ENCODE measurements at places on chromosomes 3 and 15. TPM values are rescaled to one million over a fixed set of nuclear protein-coding genes. Genes with fewer than 3 reads are reported as not detected.

ATP6V1A gene
- total RNA-seq: 88.9 TPM

DNA sequence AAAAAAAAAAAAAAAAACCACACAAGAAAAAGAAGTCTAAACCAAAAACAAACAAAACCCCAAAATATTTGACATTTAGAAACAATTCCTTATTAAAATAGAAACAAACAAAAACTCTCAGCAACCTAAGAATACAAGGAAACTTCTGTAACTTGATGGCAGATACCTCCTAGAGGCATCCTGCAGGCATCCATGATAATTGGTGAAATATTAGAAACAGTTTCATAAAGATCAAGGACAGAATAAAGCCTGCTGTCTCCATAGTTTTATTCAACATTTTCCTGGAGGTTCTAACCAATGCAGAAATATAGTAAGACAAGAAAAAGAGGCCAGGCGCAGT lies 63.0 kb upstream of the TRPM1 start:
- no peak for DNase-seq

DNA sequence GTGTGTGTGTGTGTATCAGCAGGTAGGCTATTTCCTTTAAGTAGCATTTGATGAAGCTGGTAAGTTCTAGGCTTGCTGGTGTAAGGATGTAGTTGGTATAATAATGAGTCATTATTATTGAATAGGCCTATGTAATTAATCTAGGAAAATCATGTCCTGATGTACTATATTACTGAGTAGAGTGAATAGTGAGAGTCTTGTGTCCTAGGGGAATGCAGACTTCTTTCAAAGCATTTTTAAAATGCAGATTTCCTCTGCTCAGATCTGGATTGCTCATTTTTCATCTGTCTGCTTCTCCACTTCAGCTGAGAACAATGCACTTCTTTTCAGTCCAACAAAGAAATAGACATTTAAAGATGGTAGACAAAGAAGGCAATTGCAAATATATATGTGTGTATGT lies 434.2 kb upstream of the ONECUT1 start:
- DNase-seq: no peak

GRCh38 chr3:73098873-73099272 lies 37.4 kb downstream of the EBLN2 start:
- DNase-seq: no peak

DYNLT2B gene
- total RNA-seq: 11.4 TPM

DNA sequence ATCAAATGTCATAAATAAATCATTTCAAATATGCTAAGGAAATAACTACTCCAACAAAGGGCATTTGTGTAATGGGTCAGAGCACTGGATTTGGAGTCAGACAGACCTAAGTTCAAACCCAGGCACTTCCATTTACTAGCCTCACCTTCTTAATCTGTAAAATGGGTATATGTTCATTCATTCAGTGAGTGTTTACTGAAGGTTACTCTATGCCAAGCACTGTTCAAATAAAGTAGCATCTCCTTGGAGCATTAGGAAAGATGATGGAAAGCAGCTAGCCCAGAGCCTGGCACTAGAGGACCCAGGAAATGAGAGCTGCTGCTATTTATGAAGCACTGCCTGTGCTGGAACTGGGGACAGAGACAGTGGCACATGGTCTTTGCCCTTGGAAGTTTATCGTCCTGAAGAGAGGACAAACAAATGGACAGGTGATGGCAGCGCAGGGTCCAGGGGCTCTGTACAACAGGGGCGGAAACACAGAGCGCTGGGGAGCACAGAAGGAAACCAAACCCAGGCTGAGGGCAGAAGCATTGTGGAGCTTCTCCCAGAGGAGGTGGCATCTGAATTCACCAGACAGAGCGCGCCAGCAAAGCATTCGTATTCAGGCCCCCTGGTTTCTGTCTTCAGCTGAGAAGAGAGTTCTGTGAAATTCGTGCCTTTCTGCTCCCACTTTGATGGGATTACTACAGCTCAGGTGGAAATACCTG lies 19.0 kb downstream of the TM4SF4 start:
- no peak for DNase-seq

CHRD gene
- total RNA-seq: 1.8 TPM

All from WTC11 (cell line).